ENCODE measurements at places on chromosomes 11 and 22.

DNA sequence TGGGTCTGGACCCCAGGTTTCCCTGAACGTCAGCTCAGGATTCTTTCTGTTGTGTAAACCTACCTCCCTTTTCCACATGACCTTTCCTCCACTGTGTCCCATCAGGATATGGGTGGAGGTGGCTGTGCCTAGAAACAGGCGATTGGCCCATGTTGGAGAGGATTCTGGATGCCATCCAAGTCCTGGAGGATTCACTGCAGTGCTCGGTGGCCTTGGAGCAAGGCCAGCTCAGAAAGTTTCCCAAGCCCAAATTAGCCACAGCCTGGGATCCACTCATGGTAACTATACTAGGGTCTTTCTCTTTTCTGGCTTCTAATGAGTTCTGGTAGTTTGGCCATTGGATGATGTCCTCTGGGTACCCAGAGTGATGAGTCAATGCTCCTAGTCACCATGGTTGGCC is 141.6 kb downstream of the SNX19 start:
- no peak for DNase-seq

GRCh38 chr22:42073621-42074041 is 417 bp upstream of the PHETA2 start:
- no peak for DNase-seq

DNA sequence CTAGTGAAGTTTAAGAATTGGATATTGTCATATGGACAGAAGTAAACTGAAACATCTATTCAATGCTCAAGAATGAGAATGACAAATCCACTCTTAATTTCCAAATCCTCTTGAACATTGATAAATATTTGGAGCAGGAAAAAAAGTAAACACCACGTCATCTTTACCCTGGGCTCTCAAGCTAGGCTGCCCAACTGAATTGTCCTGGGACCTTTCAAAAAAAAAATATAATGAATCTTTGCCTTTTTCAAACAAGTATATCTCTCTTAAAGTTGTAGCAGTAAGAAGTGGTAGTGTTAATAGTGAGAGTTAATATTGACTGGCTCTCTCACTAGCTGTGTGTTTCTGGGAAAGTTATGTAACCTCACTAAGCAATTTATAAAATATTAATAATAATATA is 374.3 kb downstream of the LRRC4C start:
- no peak for DNase-seq

- DNase-seq: no peak
Measured at GRCh38 chr11:107385361-107385981, 72.2 kb downstream of the CWF19L2 start.

Measured in CD4-positive, alpha-beta memory T cell (primary cell).